ENCODE measurements at places on chromosomes 2 and 18.

DNA sequence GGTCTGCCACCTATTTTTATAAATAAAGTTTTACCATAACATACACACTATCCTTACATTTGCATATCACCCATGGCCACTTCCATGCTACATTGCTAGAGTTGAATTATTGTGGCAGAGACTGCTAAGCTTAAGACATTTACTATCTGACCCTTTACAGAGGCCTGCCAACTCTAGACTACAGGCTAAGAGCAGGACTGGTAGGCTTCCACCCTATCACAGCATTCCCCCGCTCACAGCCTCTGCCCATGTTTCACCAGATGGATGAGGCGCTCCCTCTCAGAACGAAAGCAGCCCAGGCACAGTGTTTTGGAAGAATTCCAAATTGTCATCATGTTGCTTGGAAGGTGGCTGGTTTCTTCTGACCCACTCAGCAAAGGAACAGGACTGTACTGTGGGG lies 91.7 kb upstream of the SLC35G4 start:
- no peak for DNase-seq

- DNase-seq = no peak
These were observed 410.8 kb upstream of the FANCL start for GRCh38 chr2:58651930-58652329.

GRCh38 chr2:210188755-210189154 lies 17.5 kb upstream of the KANSL1L start:
- DNase-seq = no peak

DNA sequence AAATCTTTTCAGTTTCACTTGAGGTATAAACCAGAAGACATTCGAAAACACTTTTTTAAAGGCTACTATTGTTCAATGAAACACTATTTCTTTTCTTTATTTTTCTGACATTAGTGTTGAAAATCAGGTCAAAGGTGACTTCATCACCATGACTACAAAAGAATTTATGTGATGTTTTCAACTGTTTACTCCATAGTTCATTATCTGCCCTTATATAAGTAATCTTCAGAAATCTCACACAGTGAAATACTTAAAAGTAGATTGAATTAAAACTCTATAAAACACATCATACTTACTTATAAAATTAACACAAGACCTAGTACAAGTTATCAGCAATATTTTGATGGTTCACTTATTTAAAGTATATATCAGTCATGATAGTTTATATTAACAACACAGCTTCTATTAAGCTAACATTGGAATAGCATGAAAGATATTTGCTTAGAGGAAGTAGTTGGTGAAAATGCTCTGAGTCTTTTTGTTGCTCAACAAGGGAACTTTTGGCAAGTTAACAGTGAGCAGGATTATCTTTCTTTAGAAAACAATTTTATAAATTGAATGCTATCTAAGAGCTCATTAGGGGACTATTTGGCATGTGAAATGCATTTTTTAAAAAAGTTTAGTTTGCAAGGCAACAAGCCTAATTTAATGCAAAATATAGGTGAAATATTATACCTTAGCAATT lies 60.8 kb downstream of the MC4R start:
- DNase-seq = no peak

DNA sequence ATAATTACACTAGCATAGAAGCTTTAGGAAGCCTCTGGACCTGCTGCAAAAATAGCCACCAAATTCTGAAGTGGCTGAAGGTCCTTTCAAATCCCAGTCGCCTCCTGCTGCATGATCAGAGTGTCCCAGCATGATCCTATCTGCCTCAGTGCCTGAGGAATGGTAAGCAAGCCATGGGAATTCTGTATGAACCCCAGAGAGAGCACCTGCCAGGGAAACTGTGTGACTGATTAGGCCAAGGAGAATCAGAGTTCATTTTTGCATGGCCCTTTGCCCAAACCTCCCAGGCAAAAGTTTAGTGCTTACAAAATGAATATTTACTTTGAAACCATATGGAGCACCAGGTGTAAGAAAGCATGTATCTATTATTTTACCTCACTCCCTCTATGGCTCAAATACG lies 221.4 kb downstream of the ARL4C start:
- DNase-seq = no peak

GRCh38 chr2:239603411-239604356 lies 202.9 kb upstream of the HDAC4 start:
- DNase-seq = no peak

GRCh38 chr2:17643031-17643615 lies 102.6 kb downstream of the VSNL1 start:
- no peak for DNase-seq

GRCh38 chr18:75161256-75162028 lies 47.5 kb downstream of the PTGR3 start:
- peak; percentile 81 for DNase-seq

DNA sequence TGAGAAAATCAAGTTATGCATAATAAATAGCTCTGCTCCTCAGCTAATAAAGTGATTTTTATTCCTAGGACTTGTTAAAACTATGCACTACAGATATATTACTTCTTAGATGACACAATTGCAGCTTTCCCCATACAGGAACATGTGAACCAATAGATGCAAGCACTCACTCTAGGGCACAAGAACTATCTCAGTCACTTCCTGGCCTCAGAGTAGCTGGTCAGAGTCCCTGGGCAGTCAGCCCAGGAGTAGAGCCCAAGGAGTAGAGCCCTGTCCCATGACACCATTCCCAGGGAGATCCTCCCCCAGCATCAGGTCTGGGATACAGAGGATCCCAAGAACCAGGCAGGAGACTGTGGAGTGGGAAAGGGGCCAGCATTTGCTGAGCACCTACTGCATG lies 2.7 kb downstream of the TNS1 start:
- DNase-seq = peak; percentile 9

- DNase-seq = no peak
These were observed 58.9 kb downstream of the TMEM131 start for GRCh38 chr2:97936881-97937280.
